Activated CD4-positive, alpha-beta T cell treated with anti-CD3 and anti-CD28 coated beads, Interleukin-2, amount 50 U/mL, for 4 hours (primary cell): ENCODE measurements at places on chromosomes 16 and 17.

DNA sequence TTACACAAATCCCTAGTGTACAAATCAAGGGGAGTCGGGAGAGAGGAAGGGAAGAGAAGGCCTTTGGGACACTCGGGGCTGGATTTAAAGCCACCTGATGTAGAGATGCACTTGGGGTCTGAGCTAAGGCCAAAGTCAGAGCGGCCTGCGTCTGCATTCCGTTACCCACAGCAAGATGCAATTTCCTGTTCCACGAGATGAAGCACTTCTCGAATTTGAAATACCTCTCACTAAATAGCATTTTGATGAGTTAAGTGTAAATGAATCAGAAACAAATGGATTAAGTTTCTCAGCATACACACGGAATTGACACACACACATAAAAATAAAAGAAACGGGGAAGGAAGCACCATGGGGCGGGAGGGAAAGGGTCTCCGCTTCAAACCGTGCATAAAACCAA, 386.0 kb downstream of the SOX9 start:
- no peak for DNase-seq

GRCh38 chr16:4404247-4404966, 12.0 kb downstream of the CORO7 start:
- DNase-seq: no peak

DNA sequence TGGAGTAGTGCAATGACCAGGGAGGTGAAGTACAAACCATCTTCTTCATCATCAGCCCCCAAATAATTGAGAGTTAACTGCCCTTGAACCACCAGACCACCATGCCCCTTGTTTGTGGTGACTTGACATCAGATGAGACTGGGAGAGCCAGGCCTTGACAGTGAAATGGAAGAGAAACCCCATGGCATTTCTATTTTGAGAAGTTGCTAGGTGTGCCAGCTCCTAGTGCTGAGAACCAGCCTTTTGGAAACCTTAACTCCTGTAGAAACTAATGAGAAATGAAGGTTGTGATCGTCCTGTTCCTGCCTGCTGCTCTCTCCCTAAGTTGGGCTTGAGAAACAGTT, 2.8 kb downstream of the TMEM94 start:
- no peak for DNase-seq

GRCh38 chr16:19765860-19766553, 47.9 kb downstream of the IQCK start:
- no peak for DNase-seq

- no peak for DNase-seq
Measured at GRCh38 chr17:47119746-47120520, 69.2 kb downstream of the CDC27 start.

GRCh38 chr17:27449988-27450387, 6.3 kb upstream of the KSR1 start:
- DNase-seq: no peak

- no peak for DNase-seq
Measured at GRCh38 chr16:81599034-81599744, 154.6 kb downstream of the CMIP start.

DNA sequence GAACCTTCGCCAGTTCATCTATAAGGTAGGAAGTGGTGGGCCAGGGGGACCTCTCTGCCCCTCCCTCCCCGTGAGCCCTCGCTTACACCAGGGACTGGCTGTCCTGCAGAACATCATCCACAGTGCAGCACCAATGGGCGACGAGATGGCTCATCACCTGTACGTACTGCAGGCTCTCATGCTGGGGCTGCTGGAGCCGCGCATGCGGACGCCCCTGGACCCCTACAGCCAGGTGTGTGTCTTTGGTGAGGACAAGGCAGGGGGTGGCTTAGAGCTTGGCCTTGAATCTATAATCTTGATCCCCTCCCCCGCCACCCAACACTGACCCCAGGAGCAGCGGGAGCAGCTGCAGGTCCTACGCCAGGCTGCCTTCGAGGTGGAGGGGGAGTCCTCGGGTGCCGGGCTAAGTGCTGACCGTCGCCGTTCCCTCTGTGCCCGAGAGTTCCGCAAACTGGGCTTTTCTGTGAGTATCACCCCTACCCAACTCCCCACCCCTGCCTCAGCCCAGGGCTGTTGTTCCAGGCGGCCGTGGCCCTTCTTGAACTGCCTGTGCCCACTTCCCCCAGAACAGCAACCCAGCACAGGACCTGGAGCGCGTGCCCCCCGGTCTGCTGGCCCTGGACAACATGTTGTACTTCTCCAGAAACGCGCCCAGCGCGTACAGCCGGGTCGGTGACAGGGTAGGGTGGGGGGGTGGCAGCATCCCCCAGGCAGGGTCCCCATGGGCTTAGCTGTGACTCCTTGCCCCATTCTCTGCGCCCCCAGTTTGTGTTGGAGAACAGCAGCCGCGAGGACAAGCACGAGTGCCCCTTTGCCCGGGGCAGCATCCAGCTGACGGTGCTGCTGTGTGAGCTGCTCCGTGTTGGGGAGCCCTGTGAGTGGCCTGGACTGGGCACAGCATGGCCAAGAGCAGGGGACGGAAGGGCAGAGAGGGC, 2.7 kb downstream of the ELMO3 start:
- no peak for DNase-seq

DNA sequence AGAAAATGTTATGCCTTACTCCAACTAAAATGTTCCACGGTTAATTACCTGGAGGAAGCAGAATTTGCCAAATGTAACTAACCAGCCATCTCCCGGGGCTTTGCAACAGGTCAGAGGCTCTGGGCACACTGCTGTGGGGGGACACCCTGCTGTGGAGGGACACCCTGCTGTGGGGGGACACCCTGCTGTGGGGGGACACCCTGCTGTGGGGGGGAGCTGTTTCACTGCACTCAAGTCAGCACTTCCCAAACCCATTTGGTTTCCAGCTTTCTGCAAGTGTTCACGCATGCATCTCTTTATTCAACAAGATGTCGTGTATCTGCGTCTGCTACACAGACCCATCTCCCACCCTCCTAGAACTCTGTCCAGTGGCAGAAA, 239.5 kb downstream of the C16orf95 start:
- no peak for DNase-seq

DNA sequence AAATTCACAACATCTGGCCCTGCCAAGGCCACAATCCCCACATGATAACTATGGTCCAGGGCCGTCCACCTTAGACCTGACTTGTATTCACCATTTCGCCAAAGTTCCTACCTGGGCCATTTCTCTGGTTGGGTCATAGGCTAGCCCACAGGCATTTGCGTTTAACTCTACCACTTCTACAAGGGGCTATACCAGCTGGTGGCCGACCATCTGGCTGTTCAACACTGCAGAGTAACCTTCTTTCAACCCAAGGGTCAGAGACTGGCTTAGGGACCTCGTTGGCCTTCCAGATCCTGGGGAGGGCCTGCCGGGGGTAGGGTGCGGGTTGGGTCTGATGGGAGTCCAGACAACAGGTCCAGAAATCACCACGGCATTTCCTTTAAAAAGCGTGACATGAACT, 242.3 kb upstream of the C16orf82 start:
- no peak for DNase-seq

DNA sequence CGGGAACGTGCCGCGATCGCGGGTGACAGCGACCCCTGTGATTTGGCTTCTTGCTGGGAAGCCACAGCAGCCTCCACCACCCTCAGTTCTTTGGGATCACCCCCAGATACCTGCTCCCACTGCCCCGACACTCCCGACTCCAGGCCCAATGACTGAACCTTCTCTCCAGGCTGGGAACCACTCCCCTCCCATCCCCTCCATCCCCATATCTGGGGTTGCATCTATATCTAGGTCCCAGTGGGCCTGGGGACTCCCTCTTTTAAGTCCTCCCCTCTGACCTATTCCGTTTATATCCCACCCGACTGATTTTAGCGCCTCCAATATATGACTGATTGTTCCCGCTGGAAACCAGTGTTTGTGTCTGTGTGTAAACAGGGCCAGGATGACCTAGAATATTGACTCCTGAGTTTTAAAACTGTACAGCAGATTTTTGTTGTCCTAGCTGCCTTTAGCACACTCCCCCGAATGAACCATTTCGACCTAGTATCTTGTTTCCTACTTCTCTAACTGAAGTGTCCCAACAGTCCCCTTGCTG, 667 bp downstream of the PSMD3 start:
- DNase-seq: no peak

DNA sequence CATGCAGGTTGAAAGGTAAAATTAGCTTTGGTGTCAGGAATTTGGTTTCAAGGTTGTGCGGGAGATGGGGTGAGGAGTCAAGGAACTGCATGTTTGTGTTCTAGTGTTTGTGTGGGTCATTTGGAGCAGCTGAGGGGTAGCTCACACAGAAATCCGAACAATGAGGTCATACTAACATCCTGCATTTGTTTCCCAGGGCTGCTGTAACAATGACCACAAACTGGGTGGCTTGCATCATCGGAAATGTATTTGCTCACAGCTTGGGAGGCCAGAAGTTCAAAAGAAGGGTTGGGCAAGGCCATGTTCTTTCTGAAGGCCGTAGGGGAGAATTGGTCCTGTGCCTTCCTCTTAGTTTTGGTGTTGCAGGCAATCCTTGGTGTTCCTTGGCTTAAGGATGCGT, 287.4 kb downstream of the HAPSTR1 start:
- no peak for DNase-seq

- DNase-seq: no peak
Measured at GRCh38 chr16:81657224-81657623, 121.9 kb upstream of the PLCG2 start.

- no peak for DNase-seq
Measured at GRCh38 chr16:85573696-85574641, 39.2 kb upstream of the GSE1 start.

DNA sequence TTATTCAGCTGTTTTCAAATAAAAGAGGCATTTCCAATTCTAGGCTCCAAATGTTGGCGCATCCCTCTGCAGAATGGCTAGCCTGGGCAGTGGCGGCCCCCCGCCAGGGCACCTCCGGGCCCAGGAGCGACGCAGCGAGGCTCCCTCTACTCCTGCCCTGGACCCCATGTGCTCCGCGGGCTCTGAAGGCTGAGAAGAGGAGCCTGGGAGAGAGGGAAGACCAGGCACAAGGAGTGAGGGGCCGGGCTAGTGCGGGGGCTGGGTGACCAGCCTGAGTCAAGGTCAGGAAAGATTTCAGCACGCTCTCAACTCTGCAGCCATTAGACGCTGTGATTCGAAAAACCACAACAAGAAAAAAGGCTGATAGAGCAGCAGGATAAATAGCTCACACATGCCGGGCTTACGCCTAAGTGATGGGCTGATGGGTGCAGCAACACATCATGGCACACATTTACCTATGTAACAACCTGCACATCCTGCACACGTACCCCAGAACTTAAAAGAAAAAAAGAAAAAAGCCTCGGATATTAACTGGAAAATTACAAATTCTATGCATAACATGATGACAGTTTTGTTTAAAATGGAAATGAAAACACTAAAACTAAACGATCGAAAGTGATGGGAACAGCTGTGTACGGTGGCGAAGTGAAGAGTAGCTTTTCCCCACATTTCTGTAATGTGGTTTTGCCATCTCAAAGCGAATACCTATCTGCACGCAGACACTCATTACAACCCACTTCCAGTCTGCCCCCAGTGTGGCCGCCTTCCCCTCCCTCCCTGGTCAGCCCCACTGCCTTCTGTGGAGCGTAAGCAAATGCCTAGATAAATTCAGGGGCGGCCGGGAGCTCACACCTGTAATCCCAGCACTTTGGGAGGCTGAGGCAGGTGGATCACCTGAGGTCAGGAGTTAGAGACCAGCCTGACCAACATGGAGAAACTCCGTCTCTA, 44.4 kb downstream of the MAP1LC3B start:
- no peak for DNase-seq

DNA sequence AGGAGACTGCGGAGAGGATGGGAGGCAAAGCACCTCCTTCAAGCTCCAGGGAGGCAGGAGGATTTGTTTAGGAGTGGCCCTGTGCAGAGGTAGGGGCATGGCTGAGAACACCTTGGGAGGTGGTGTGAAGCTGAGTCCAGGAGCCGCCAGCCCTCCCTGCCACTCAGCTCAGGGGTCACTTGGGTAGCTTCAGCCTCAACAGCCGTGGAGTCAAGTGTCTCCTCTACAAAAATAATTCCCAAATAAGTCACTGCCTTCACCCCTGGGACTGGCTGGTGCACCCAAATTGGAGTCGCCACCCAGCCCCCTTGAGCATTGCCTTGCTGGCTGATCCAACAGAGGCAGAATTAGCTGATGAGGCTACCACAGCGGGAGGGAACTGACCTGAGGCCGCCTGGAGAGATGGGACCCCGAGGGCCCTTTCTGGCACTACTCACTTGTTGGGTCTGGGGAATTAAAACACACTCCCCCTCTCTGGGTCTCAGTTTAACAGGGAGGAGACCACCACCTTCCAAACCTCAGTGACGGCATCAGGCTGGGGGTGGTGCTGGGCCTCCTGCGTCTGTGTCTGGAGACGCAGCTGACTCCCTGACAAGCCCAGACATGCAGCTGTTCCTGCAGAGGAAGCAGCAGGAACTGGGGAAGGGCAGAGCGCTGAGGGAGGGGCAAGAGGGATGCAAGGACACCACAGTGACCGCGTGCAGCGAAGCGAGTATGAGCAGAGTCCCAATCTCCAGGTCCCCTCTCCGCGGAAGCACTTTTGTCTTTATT, 87.9 kb upstream of the TOB1 start:
- DNase-seq: no peak

- DNase-seq: peak; percentile 63
Measured at GRCh38 chr17:35969558-35970380, 11.5 kb downstream of the CCL16 start.

- no peak for DNase-seq
Measured at GRCh38 chr17:77756846-77757560, 201.5 kb upstream of the TNRC6C start.

GRCh38 chr16:70770626-70771552, 30.1 kb downstream of the VAC14 start:
- peak; percentile 25 for DNase-seq

DNA sequence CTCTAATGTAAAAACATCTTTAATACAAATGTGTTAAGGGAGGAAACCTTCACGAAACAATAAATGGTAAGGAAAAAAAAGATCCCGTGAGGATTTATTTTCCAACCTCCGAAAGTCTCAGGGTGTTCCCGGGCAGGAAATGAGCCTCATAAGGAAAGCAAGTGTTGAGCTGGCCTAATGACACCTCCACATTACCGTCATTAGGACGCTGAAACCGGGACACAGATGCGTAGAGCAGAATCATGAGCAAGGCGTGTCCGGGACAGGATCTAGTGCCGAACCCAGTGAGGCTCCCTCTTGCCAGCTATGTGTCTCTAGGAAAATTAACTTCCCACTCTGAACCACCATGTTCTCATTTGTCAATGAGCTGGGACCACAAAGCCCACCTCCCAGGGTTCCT, 22.7 kb upstream of the CYTH1 start:
- no peak for DNase-seq

DNA sequence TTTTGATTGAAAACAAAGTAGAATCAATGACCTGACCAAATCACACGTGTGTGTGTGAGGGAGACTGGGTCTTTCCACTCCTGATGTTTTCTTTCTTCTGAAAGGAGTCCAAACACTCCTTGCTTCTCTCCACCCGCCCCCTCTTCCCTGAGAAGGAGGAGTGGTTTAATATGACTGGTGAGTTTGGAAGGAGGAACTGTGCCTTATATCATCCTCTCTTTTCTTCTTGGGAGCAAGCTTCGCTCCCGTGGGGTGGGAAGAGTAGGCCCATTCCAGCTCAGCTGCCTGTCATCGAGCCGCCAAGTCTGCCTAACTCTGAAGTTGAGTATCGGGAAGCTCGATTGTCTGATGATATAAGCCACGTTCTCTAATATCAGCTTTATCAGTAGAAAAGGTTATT, 96.5 kb downstream of the YPEL2 start:
- no peak for DNase-seq
